HuH-7.5 (cell line): ENCODE measurements at places on chromosomes 12 and 14.
A peak's percentile ranks its signal among the peaks of the same experiment; 100 is the strongest.

DNA sequence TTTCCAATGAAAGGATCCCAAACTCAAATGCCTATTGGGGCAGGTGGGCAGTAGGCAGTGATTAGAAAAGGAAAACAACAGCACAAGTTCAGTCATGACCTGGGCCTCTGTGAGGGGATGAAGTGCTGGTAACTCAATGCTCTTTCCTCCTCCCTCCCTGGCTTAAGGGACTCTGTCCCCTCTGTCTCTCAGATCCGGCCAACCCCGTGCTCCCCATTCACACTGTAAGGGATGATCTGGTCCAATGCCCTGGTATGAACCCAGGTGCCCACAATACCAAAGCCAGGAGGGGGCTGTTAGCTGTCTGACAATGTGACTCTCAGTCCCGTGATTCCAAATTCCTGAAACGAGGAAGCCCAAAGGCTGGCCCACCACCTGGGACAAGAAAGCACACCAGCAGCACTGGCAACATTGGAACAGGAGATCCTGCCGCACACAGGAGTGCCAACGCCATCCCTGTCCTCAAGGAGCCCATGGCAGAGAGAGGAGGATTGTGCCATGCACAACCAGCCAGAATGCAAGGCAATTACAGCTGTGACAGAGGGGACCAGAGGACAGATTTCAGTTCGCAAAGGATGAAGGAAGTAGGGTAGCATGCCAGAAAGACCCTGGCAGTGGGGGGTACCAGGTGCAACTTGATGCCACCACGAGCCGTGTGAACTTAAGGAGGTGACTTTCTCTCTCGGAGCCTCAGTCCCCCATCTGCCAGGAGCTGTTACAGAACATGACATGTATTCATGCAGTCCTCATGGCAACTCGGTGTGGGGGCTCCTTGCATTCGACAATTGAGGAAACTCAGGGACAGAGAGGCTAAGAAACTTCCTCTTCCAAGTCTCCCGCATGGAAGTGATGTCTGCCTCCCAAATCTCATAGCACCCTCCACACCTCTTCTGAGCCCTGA is 37.6 kb downstream of the SERPINA3 start:
- DNase-seq: no peak

- DNase-seq: peak; percentile 19
Observed at GRCh38 chr12:55019784-55020183, at the start of gene NEUROD4. NEUROD4 (plus strand) TSS chr12:55019974; CDS start chr12:55026440, 6,466 bp downstream.

DNA sequence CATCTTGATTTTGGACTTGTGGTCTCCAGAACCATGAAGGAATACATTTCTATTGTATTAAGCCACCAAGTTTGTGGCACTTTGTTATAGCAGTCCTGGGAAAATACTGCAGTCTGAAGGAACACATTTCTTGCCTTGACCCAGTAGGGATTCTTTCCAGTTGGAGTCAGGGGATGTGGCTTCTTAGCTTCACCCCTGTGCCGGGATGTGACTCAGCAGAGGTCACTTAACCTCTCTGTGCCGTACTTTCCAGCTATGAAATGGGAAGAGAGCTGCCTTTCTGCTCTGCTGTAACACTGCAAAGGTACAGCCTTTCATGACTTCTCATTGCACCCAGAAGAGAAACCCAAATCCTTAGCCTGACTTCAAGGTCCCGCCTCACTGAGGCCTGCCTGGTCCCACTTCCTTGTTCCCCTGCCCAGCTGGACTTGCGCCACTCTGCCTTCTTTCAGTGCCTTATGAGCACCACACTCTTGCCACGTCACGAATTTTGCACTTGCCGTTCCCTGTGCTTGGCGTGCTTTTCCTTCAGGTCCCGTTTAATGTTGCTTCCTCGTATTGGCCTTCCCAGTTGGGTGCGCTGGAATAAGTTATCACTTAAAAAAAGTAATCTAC is 24.2 kb downstream of the CHST11 start:
- no peak for DNase-seq

DNA sequence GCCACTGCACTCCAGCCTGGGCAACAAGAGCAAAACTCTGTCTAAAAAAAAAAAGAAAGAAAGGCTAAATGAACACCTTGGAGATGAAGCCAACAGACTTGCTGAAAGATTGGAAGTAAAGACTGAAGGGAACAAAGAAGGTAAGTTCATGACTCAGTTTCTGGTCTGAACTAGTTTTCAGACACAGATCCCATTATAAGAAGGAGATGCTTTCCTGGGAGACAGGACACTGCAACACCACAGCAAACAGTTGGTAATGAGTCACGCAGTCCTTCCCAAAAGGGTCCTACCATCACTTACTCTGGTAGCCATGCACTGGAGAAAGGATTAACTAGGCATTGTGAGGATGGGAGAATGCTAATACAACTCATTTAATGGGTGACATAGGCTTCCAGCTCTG is 97.2 kb downstream of the SSPN start:
- no peak for DNase-seq

- no peak for DNase-seq
Observed at GRCh38 chr14:37590428-37591139, 4.5 kb downstream of the FOXA1 start.

DNA sequence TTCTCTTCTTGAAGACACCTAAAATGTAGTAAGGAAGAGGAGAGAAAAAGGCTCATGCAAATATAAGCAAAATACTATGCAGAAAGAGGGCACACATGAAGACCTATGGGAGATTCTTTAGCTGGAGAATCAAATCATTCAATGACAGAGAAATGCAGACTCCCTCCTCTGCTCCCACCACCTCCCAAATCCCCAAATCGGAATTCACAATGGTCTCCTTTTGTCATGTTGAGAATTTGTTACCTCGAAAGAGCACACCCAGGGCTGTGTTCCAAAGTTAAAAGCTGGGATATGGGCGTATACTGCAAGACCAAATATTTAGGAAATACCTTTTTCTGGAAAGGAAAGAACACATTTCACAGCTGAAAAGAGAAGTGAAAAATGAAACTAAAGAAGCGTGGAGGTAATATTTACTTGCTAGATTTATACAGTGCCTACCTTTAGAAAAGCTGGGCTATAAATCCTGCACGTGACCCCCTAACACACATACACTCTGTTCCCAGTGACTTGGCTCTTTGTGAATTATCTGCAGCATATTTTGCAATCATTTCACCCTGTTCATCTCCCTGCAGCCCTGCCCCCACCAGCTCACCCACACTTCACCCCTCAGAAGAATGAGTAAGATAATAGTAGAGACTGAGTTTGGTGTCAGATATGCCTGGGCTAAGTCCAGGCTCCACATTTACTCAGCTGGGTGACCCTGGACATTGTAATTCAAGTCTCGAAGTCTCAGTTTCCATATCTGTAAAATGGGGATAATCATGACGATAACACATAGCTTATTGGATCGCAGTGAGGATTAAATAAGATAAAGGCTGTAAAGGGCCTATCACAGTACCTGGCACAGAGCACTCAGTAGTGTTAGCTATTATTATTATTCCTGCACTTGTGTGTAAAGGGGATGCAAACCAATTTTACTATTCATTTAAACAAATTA is 2.9 kb upstream of the CACNA1C start:
- DNase-seq: no peak

- no peak for DNase-seq
Observed at GRCh38 chr14:74488786-74489397, 4.2 kb downstream of the NPC2 start.

DNA sequence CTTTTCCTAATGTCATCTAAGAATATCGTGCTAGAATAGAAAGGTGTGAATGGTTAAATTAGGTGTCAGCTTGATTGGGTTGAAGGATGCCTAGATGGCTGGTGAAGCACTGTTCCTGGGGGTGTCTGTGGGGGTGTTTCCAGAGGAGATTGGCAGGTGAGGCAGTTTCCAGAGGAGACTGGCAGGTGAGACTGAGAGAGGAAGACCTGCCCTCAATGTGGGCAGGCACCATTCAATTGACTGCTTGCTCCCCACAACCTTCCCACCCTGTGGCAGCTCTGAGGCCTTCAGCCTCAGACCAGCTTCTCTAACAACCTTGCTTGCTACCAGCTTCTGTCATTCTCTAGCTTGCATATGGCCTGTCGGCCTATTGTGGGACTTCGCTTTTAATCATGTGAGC is 9.2 kb downstream of the RNASE9 start:
- no peak for DNase-seq
